ENCODE measurements at places on chromosomes 2 and 18.
A peak's percentile ranks its signal among the peaks of the same experiment; 100 is the strongest.

DNA sequence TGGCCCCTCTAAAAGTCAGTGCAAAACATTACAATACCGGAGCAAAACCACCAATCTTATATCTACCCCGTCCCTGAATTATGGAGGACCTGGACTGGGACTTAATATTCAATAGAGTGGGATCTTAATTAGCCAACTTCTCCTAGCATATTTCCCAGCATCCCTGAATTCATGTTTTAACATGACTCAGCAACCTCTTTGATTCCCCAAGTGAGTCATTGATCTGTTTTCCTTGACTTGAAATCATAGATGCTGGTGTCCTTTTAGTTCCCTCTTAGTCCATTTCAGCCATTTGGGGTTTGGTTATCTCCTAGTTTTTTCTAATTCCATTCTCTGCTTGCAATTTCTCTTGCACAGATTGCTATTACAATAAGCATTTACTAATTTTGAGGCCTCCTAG, 677.7 kb upstream of the CELF4 start:
- DNase-seq, result no peak

GRCh38 chr18:78607221-78607620, 372.4 kb upstream of the SALL3 start:
- no peak for DNase-seq

DNA sequence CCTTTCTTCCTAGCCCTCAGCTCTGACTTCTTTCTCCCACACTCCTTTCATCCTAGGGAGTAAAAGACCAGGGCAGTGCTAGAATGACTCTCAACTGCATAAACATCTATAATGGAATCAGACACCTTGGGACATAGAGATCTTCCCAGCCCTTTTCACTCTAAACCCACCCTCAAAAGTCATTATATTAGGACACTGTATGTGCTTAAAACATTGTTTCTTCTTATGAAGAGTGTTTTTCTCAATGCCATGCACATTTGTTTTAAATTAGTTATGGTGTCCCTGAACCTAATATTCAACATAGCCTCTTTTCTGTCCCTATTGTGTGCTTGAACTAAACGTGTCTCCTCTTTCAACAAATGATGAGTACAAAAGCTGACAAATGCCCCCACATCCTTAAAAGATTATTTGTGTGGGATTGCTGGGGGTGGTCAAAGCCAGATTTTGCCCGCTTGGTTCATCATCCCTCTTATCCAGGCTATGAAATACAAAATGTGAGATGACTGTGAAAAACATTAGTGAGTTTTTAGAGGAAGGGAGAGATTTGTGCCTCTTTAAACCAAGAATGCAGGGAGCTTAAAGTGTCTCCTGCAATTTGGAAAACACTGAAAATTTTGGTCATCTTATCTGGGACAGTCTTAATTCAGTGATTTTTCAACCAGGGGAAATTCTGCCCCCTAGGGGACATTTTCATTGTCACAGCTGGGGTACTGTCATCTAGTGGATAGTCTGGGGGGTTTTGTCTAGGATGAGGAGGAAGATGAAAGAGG, 29.0 kb downstream of the SERPINB5 start:
- DNase-seq, result no peak

DNA sequence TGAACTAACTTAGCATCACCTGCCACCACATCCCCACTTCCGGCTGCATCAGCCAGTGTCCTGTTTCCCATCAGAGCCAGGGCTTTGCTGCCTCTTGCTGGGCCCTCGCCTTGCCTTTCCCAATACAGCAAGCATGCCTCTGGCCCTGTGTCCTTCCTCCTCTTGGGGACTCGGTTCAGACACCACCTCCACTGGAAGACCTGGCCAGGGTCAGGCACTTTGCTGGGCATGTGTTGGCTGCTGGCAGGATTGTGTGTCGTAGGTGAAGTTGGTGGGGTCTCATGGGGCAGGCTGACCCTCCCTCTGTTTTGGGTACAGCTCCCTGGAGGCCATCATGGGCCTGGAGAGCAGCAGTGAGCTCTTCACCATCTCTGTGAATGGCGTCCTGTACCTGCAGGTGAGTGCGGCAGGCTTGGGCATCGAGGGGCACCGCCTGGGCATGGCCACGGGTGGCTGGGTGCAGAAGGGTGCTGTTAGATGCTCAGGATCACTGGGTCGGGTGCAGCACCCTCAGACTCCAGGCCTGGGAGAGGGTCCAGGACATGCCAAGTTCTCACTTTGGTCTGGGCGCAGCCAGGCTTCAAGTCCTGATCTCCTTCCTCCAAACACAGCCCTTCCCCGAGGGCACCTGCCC, 6.6 kb downstream of the ERFE start:
- DNase-seq, result no peak

- no peak for DNase-seq
These were observed 439.1 kb downstream of the EIPR1 start for GRCh38 chr2:2938481-2938880.

- no peak for DNase-seq
These were observed 50.5 kb downstream of the MYO3B start for GRCh38 chr2:170228429-170228828.

DNA sequence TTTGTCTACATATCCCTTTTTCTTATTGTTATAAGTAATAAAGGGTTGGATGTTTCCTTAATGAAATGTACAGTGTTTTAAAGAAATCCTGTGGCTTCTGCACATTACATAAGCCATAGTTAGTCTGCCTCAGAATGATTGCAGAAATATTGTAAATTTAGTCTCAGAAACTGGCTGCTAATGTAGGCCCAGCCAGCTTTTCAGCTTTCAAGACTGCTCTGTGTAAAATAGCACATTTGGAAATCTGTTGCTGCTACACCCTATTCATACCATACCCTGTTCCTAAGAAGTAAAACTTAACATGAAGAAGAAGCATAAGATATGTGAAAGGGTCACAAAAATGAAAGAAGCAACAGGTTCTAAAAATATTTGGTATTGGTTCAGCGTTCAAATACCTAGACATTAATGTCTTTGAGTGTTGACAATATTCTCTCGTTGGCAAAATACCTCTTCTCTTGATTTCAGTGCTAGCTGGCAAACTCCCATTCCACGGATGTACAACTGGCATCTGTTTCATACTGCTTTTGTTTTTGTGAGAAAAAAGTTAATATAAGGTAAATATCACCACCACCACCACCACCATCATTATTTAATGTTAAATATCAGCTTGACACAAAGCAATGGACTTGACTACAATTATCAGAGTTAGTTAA, 19.2 kb upstream of the NCKAP1 start:
- no peak for DNase-seq

DNA sequence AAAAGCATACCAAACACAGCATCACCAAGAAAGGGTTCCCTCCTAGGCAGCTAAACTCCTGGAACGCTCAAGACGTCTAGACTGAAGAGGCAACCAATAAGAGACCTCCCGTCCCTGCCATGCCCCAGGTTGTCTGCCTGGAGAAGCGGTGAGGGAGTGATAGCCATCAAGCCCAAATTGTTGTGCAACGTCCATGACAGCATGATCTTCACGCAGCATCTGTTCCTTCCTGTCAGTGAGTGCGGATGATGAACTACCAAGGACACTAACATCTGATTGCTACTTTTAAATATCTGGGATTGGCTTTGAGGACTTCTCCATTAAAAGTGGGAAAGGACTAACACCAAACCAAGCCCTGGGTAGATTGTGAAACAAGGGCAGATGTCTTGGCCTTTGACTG, 149.7 kb downstream of the TXNL1 start:
- DNase-seq, result no peak

- no peak for DNase-seq
These were observed 13.2 kb downstream of the ASB1 start for GRCh38 chr2:238439917-238440316.

- no peak for DNase-seq
These were observed 189.8 kb downstream of the LTBP1 start for GRCh38 chr2:33136566-33136965.

GRCh38 chr2:1992280-1992679, 248.0 kb upstream of the PXDN start:
- DNase-seq, result no peak

DNA sequence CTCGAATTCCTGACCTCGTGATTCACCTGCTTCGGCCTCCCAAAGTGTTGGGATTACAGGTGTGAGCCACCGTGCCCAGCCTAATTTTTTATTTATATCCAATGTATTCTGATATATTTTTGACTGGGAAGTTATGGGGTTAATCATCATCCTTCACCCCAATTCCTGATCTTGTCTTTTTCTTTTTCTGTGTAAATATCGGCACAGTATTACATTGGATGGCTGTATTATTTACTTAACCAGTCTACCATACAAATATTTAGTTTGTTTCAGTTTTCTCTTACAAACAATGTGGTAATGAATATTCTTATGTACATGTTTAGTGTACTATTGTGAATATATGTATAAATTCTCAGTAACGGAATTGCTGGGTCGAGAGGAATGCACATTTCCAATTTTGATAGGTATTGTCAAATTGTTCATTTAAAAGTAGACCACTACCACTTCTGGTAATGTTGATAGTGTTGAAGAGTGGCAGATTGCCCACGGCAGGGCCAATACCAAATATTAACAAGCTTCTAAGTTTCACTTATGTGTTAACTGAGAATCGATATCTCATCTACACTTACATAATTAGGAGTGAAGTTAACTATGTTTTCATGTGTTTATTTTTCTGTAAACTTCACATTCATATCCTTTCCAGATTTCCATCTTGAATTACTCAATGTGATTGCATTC, 196.7 kb downstream of the ALPK2 start:
- no peak for DNase-seq

DNA sequence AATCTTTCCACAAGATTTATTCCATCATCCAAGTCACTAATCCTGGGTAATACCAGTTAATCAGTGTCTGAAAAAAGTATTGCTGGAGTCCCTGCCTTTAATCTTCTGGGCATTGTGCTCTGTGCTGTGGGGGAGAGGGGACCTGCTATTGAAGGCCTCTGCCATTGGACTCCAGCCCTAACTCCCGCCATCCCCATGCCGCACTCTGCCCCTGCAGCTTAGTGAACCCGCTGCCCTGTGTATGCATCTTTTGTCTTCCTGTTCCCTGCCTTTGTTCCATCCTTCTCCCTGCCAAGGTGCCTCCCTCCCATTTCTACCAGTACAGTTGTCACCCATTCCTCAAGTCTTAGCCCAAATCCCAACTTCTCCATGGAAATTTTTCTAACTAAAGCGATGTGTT, 113.8 kb upstream of the EPAS1 start:
- DNase-seq, result no peak

- peak; percentile 32 for DNase-seq
These were observed 174.0 kb downstream of the TGIF1 start for GRCh38 chr18:3623769-3624545.

DNA sequence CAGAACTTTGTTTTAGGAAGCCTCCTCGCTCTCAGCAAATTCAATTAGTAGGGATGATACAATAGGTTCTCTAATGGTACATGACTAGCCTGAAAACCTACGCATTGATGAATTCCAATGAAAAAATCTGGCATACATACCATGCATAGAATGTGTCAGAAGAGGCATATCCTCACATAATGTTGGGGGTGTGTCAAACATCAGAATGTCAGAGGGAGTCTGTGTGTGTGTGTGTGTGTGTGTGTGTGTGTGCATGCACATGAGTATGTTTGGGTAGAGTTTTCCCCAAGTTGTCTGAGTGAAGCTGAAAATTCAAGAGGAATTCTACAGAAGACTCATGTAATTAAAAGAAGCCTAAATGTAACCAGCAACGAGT, 78.5 kb downstream of the FIGN start:
- no peak for DNase-seq

GRCh38 chr2:25085761-25086560, 44.1 kb downstream of the EFR3B start:
- no peak for DNase-seq

- DNase-seq, result no peak
These were observed 23.7 kb downstream of the RTP5 start for GRCh38 chr2:241893265-241893664.

- DNase-seq, result no peak
These were observed 409.2 kb upstream of the HS6ST1 start for GRCh38 chr2:128727914-128728313.

DNA sequence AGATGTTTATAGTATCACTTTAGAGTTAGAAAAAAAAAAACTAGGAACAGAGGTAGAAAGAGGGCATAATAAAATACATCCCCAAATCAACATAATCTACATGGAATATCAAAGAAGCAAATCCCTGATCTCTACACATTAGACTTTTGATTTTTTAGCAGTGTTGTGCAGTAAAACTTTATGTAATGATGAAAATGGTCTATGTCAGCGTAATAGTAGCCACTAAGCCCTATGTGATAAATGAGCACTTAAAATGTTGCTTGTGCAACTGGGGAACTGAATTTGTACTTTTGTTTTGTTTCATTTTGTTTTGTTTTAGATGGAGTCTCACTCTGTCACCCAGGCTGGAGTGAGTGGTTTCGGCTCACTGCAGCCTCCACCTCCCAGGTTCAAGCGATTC, 36.3 kb downstream of the LNPK start:
- no peak for DNase-seq

- no peak for DNase-seq
These were observed 148.1 kb downstream of the EML6 start for GRCh38 chr2:54871457-54872107.

DNA sequence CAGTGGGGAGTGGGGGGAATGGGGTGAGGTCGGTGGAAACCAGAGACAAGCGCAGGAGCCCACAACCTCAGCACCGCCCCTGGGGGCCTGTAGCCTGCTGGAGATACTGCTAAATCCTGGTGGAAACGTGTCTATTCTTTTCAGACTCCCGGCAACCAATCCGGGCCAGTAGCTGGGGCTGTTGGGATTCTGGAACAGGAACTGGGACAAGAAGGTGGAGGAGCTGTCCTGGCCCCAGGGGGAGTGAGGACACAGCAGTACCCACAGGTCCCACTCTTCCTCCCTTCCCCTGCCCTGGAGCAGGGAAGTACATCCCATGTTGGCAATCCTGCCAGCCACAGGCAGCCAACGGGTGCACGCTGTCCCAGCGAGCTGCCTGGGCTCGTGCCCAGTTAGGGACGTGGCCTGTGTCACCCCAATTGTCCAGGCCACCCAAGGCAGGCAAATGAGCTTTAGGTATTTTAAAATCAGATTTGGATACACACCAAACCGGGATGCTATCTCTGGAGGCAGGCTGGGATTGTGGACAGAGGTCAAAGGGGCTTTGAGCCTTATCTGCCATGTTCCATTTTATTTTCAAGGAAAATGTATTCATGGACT, 51.8 kb downstream of the HS1BP3 start:
- DNase-seq, result no peak

DNA sequence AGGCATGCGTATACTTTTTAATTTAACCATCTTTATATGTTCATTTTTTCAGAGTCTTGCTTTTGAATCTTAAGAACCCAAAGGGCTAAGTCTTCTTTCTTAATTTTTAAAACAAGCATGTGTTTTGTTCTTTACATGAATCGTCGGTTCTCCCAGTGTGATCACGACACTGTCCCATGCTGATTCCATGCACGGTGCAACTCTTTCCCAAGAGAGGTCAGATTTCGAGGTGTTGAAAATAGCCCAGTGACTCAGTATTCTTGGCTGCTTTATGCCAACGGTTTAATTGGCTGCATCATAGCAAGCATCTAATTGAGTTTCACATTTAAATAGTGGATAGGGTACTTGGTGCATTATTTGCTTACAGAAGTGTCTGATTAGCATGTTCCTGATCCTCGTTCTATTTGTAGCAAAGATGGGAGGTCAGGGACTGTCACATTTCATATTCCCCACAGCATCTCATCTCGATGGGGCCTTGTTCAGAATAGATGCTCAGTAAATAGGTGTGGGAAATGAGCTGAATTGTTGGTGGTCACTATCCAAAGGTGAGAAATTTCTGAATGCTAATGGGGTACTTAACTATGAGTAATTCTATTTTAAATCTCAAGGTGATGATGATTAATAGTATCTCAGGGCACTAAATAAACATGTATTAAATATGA, 2.8 kb downstream of the NPAS2 start:
- no peak for DNase-seq

GRCh38 chr2:160299540-160299939, 99.5 kb upstream of the ITGB6 start:
- no peak for DNase-seq

GRCh38 chr2:219207884-219208740, 1.5 kb downstream of the ZFAND2B start:
- DNase-seq, result no peak
